Naive thymus-derived CD8-positive, alpha-beta T cell (primary cell): ENCODE measurements at places on chromosomes 6 and 20.

DNA sequence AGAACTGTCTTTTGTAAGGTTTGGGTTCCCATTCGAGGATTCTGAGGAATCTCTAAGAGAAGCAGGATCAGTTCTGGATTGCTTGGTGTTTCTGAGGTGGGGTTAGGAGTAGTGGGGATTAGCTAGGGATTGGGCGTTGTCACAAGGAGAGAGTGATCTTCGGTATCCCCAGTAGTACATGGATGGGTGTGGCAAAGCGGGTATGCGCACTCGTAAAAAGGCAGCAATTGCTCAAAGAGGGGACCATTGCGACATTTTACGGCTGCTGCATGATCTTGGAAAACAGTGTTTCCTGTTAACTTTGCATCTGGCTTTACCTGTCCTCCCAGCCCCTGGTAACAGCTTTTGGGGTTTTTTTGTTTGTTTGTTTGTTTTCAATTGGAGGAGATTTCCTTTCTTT lies 9.7 kb upstream of the ZSCAN9 start:
- DNase-seq, result no peak

- no peak for DNase-seq
Observed at GRCh38 chr20:36527331-36528125, 13.8 kb upstream of the MYL9 start.

- no peak for DNase-seq
Observed at GRCh38 chr20:37389241-37389747, 43.4 kb downstream of the SRC start.

DNA sequence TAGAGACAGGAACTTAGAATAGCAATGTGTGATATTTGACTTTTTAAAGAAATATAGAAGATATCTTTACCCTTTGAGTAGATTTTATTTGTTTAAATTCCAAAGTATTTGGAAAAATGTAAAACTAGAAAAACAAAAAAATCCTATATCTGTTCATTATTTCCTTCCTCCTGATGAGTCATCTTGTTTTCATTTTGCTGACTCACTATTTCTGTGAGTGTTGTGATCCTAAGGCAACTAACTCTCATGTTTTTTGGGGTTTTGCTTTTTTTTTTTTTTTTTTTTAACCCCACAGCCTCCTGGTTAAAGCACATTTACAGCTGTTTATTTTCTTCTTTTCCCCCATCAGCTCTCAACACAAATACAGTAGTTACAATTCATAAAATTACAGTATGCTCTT lies 37.8 kb upstream of the THEMIS start:
- no peak for DNase-seq

GRCh38 chr6:14200047-14200446 lies 82.5 kb downstream of the CD83 start:
- no peak for DNase-seq

DNA sequence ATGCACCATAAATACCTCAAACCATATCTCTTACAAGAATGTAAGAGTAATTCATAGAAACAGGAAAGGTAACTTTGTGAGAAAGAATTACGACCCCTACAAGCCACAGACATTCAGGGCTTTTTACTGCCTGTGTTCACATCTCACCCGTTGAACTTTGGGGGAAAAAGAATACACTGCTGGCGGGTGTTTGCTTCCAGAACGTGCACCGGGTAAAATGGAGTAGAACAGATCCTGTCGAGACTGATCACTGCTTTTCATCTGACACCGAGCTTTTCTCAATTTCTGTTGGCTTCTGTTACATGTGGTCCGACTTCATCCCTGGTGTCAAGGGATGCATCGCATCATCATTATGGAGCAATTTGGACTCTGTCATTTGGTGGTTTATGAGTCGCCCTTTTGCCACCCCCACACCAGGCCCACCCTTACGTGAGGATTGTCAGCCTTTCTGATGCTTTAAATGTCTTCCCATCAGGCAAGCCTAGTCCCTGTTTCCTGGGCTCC lies 219.2 kb upstream of the ZFP64 start:
- no peak for DNase-seq

- DNase-seq, result no peak
Observed at GRCh38 chr6:72363844-72364740, 257.8 kb upstream of the KCNQ5 start.

DNA sequence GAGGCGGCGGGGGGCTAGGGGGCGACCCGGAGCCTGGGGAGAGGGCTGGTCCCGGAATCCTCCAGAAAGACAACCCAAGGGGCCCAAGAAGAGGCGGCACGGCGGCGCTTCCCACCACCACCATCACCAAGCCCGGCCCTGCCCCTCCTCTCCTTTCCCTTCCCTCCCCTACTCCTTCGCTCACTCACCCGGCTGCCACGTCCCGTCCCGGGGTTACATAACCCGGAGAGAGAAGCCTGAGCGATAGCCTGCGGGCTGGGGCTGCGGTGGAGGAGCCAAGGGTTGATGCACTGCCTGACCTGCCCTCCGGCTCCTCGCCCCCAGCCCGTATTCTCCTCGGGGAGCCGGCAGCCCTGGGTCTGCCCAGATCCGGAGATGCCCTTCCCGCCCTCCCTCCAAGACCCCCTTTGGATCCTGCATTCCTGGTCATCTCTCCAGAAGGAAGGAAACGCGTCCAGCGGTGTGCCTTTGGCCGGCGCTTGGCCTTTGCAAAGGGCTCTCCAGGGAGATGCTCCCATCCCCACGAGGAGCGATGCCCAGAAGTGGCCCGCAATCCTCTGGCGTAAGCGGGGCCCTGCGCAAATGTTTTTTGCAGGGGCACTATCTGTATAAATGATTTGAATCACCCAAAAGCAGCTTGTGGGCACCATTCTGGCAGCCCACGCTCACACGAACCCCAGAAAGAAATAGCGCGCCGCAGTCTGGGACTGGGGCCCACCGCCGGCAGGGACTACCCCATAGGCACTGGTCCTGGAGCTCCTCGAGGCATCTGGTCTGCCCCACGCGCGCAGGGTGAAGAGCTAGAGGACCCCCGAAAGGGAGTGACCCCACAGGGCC lies 4.6 kb upstream of the CPXM1 start:
- DNase-seq, result no peak

GRCh38 chr20:59258221-59258621 lies 42.2 kb upstream of the EDN3 start:
- DNase-seq, result peak; percentile 36

GRCh38 chr6:158050955-158051354 lies 69.3 kb downstream of the SYNJ2 start:
- no peak for DNase-seq

DNA sequence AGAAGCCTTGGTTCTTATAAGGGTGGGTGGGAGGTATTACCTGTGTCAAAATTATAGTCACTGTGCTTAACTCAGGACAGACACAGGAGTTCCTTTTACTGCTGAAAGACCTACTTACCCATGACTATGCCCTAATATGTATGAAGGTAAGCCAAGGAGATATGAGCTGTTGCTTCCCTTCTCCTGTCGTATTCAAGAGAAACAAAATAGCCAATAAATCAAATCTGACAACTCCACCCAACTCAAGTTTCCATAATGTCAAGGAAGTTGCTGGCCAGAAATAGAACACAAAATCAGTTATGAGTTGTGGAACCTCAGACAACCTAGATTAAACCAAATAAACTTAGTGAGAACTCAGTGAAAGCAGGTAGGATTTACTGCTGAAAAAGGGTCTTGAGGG lies 25.1 kb downstream of the ZNF133 start:
- DNase-seq, result no peak

GRCh38 chr6:100664274-100665040 lies 199.7 kb upstream of the SIM1 start:
- no peak for DNase-seq
